ENCODE measurements at places on chromosomes 2 and 18. TPM values are rescaled to one million over a fixed set of nuclear protein-coding genes. Genes with fewer than 3 reads are reported as not detected.

REL gene
- 8.6 TPM for total RNA-seq

FBLN7 gene
- 8.1 TPM for total RNA-seq

EPHA4 gene
- total RNA-seq = 7.5 TPM

MIB1 gene
- 25.4 TPM for total RNA-seq

TTR gene
- not detected for total RNA-seq

GRCh38 chr2:154455866-154456265 lies 242.6 kb upstream of the KCNJ3 start:
- no peak for DNase-seq

GRCh38 chr2:67571785-67572718 lies 174.9 kb downstream of the ETAA1 start:
- peak; percentile 89 for DNase-seq

DNA sequence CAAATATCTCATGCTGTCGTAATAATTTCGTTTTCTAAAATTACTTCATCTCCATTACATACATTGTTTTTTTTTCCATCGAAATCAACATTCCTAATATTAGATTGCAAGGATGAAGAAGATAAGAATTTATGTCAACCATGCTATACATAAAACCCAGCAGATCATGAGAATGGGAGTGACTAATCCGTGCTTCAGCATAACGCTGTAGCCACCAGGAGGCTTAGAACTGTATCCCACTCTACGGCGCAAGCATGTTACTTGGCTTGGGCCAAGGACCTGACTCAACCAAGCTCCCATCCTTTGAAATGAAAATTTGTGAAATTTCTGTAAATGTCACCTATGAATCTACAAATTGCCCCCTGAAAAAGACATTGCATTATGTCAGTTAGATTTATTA lies 392.5 kb downstream of the FIGN start:
- DNase-seq = no peak

DNA sequence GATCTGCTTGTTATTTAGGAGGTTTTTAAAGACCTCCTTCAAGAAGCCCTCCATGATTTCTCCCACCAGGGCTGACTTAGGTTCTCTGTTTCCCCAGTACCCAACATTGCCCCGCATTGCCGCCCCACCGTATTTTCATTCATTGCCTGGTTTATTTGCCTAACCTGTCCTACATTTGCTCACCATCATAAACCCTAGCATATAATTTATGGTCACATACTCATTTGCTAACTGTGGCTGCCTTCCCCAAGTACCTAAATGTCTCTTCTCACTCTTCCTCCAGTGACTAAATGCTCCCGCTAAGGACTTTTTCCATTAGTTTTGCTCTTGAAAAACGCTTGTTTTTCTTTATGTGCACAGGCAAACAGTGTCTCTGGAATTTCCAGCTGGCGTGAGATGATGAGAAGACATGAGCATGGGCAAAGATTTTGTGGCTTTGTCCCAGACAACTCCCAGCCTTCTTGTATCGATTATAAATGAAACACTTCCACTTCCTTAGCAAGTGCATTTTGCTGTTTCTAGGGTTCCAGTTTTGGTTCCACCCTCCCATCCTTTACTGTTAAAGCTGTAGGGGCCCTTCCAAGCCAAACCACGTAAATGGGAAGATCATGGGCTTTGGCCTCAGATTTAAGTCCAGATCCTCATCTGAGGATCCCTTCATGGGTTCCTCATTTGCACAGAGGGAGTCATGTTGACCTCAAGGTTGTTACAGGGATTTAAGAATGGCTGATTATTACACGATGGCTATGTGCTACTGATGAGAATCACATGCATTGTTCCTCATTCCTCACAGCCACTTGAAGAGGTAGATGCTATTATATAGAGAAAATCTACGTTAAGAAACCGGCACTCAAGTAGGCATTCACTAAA lies 21.0 kb upstream of the ARMC9 start:
- DNase-seq = no peak

- no peak for DNase-seq
Observed at GRCh38 chr2:97936881-97937280, 58.9 kb downstream of the TMEM131 start.

- no peak for DNase-seq
Observed at GRCh38 chr2:197304556-197305011, 6.0 kb downstream of the ANKRD44 start.

- DNase-seq = no peak
Observed at GRCh38 chr18:8673256-8674209, 31.8 kb upstream of the MTCL1 start.

DNA sequence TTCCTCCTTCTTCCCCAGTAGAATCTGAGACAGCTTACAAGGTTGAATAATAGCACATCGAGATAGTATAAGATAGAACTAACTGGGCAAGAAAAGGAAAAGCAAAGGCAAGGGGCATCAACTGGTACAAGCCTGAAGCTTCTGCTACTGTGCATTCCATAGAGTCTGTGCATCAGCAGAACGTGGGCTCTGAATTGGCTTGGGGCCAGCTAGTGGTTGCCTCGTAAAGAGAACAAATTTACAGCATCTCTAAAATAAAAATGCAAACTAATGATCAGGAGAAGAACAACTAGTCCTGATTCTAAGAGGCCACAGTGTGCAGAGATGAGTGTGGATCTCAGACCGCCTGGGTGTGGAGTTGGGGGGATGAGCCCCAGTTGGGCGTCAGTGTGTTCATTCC lies 36.6 kb downstream of the UPP2 start:
- DNase-seq = no peak

DNA sequence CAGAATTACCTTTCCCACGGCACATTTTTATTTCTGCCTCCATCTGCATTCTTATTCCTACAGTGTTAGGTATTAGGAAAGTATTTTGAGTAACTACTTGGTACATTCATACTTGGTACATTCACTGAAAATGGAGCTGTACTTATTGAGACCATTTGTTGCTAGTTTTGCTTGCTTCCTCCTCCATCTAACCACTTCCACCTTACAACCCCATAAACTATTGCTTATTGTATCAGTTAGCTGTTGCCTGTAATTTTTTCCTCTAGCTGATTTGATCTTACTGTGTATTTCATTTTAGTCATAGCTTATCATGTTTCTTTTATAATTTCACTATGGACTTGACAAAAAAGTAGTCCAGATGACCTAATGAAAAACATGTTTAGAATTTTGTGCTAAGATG lies 50.7 kb downstream of the AFTPH start:
- no peak for DNase-seq

- DNase-seq = peak; percentile 10
Observed at GRCh38 chr2:192741889-192742288, 547.2 kb upstream of the TMEFF2 start.

Data from Caki2 (cell line).